ENCODE measurements at places on chromosomes 4 and X.

DNA sequence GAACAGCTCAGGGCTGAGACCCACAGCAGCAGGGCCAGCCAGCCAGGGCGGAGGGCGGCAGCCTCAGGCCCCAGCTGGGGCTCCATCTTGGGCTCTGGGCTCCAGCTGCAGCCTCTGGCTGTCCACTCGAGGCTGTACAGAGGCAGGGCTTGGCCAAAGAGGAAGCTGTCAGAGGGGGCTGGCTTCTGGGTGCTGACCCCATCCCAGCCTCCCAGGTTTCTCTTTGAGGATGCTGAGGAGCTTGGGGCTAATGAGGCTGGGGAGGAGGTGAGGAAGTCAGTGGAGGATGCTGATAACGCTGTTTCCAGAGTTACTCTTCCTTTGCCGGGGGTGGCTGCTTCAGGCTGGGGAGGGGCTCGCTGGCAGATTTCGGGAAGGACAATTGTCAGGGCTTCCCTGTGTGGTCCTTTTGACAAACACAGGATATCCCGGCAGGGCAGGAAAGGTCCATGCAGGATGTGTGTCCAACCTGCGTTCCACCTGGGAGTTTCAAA, at the start of gene DIPK2B:
DIPK2B (minus strand) TSS at position 136 of the 494 bp plus-strand sequence; CDS start at position 86, 50 bp downstream.
- DNase-seq: no peak

DNA sequence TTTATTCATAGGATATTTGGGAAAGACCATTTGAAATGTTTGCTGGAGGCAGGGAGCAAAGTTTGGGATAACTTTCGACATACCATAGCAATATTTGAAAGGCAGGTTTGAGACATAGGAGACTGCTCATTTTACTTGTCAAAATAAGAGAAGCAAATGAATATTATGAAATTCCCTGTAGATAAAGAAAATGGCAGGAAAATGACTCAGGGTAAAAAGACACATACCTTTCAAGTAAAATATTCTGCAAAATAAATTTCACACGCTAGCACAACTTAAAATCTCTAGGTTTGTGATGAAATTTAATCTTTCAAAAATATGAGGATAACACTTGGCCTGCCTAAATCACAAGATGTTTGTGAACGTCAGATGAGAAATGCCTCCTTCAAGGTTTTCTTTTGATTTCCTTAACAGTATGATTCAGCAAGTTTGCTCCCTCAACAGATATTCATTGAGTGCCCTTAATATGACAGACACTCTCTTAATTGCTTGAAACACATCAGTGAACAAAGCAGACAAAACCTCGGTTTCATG, 6.6 kb downstream of the TMEM156 start:
- DNase-seq: no peak

DNA sequence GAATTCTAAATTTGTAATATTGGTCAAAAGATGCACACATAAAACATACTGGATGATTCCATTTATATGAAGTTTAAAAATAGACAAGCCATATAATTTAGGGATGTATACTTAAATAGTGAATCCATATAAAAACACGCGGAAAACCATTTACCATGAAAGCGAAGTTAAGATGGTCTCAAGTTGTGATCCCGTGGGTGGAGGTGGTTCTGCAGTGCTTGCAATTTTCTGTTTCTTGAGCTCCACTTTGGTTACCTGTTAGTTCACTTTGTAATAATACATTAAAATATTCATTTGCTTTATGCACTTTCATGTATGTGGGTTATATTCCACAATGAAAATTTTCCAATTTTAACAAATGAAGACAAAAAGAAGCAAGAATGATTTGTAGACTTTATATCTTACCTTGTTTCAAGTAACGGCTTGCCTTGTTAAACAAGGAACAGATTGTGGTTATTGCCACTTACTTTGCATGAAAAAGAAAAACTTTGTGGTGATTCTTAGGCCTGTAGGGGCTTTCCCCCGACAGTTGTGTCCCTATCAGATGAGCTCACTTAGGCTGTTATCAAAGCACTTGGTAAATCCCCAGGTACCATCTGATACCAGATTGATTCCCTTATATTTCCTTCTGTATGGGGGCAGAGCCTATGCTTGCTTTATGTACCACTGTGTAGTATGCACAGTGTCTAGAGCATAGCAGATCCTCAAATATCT, 12.2 kb downstream of the UCP1 start:
- DNase-seq: peak; percentile 87

- DNase-seq: no peak
Observed at GRCh38 chr4:174091130-174091529, 192.3 kb downstream of the FBXO8 start.

DNA sequence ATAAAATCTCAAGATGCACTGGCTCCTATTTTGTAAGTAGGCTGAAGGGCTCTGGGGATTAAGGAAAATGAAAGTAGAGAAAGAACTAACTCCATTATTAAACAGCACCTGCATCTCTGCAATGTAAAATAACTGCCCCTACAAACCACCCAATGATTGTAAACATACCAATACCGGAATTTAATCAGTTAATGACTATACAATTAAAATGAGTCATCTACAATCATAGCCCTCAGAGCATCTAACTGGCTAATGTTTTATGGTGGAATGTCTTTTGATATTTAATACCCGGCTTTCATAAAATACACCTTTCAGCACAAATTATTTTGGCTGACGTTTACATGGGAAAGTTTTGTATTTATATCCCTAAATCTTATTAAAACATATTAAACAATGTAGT, 142.3 kb downstream of the PAPSS1 start:
- DNase-seq: no peak
